ENCODE measurements at places on chromosomes 12 and 14.

DNA sequence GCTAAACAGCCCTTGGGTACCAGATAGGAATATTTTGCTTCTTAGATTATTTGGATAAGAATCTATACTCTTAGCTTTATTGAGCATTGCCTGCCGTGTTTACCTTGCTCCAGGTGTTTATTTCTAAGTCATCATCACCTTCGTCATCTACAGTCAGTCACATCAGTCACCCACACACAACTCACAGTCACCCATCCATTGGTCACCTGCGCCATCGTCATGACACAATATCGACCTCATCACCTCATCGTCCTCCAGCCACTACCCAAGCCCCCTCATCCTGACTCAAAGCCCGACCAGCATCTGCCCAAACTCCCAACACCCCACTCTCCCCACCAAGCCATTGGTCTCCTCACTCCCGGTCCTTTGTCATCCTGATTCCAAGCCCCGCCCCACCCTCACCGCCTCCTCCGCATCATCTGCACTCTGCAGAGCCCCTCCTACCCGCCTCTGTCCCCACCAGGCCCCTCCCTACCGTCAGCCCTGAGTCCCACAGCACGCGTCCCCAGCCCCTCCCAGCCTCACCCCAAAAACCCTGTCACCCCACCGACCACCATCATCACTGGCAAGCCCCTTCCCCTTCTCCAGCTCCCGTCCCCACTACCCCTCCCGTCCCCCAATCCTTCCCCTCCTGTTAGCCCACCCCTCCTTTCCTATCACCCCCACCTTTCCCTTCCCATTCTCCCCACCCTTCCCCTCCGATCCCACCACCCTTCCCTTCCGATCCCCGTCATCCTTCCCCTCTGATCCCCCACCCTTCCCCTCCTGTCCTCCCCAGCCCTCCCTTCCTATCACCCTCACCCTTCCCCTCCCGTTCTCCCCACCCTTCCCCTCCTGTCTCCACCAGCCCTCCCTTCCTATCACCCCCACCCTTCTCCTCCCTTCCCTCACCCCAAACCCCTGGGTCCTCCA lies 9.8 kb downstream of the DLK1 start:
- no peak for DNase-seq

- no peak for DNase-seq
These were observed 150.0 kb downstream of the GPR65 start for GRCh38 chr14:88154926-88155325.

GRCh38 chr12:83537428-83538053 lies 850.8 kb downstream of the TMTC2 start:
- DNase-seq = no peak

- DNase-seq = no peak
These were observed 92.7 kb upstream of the HOXC13 start for GRCh38 chr12:53845932-53846331.

DNA sequence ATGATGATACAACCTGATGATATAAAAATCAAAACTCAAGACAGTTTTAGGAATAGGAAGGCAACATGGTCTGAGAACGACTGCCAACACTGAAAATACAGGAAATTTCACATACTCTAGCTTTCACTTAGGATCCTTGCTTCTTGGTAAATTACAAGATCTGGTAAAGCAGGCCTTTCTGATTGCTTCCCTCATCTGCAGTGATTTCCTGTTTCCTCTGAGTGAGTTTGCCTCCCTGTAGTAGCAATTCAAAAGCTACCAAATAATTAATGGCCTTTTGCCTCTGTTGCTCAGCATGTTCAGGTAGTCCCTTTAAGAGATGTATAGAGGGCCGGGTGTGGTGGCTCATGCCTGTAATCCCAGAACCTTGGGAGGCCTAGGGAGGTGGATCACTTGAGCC lies 2.0 kb upstream of the IRAK3 start:
- no peak for DNase-seq

GRCh38 chr12:126385785-126386184 lies 1320.5 kb downstream of the AACS start:
- no peak for DNase-seq

DNA sequence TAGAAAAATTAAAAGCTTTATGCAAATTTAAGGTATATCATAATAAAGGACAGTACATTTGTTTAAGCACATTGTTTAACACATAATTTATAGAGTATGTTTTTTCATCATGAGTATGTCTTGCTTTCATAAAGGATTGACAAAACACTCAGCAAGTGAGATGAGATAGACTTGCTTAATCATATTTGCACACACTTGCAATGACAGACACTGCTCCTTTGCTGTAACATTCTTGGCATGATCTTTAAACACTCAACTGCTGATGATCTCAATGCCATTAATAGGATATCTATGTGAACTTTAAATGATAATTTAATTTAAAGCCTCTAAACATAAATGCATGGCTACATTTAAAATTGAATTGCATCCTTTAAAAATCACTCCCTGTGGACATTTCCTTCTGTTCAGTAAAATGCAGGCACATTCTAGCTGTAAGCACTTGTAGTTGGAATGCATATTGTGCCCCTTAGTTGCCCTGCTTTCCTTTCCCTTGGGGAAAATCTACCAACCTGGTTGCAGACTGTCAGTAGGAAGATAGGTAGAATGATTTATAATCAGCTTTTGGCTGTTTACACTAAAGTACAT lies 979.0 kb downstream of the TMTC2 start:
- no peak for DNase-seq
